ENCODE measurements at places on chromosomes 12 and 14.

DNA sequence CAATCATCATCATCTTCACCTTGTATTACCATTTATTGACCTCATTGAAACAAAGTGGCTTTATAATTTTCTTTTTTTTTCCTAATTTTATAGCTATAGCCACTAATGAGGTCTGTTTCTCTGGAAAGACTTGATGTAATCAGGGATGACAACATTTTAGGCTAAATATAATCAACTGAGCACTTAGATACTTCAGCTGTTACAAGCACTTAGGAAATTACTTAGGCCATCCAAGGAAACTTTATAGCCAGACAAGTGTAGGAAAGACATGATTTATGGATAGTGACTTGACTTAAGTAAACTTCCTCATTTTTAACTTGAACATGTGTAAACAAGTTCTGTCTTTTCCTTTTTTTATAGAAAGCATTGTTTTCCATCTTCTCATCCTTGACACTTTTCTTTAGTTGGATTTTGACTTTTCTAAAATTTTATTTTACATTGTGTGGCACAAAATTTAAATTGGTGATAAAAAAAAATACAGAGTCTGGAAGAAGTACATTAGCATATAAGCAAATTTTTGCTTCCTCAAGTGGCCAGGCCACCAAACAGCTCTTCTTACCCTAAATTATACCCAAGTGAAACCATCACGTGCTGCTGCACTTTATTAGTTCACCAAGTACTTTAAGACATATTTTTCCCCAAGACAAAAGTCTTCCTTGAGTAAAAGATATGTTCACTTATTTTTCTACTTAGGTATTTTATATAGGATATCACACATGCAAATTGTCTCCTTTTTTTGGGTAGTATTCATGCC is 15.1 kb downstream of the CPNE8 start:
- no peak for DNase-seq

GRCh38 chr12:127677537-127678131 is 589.3 kb upstream of the TMEM132C start:
- peak; percentile 74 for DNase-seq

- DNase-seq = no peak
Observed at GRCh38 chr14:49875640-49876198, 17.2 kb upstream of the ARF6 start.

DNA sequence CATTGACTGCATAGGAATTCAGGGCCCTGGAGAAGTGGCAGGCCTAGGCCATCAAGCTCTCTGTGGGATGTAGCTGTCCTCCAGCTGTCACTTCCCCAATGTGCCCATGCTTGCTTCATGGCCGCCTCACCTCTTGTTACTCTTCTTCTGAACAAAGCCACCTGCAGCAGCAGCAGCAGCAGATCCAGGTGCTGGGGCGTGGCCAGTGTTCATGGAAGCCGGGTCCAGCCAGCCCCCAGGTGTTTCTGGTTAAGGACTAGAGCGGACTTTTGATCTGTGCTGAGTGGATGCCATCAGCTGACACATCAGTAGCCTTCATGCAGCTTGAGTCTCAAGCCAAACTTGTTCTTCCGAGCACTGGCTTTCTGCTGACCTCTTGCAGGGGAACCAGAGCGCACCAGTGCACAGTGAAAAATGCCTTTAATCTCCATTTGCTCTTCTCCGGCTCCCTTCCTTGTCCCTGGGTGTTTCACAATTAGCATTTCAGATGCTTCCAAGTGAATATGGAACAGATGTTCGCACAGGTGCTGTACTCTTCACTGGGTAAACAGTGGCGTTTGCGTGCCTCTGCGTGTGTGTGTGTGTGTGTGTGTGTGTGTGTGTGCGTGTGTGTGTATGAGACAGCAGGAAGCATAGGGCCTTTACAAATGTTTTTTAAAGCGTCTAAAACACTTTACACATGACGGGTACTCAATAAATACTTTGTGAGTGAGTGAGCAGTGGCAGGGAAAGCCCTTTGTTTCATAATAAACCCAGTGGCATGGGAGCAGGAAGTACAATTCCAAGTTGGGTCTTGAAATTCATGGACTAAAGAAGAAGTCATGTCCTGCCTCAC is 20.1 kb downstream of the TPCN1 start:
- peak; percentile 18 for DNase-seq

DNA sequence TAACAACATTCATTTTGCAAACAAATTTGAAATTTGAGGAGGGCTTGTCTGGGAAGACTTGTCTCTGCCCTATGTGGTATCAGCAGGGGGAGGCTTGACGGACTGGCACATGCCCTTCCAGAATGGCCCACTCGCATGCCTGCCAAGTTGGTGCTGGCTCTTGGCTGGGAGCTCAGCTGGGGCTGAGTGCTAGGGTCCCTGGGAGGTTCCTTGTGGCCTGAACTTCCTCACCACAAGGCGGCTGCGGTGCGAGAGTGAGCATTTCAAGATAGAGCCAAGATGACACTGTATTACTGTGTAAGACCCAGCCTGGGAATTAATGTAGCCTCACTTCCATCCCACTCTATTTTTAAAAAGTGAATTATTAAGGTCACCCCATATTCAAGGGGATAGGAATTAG is 271.6 kb upstream of the PLEKHG7 start:
- DNase-seq = no peak

DNA sequence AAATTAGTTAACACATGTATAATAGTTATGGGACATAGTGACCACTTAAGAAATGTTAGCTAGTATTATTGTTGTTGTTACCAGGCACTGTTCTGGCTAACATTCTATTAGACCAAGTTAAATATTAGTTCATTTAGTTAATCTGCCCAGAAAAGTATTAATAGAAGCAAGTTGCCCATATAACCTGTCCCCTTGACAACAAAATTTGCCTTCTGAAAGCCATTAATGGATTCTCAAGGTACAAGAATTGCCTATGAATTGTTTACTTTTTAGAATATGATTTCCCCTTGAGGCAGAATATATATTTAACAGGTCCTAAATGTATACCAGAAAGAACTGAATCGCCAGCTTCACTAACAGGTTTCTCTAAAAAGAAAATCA is 167.3 kb upstream of the TMCC3 start:
- DNase-seq = no peak

- DNase-seq = no peak
Observed at GRCh38 chr14:89678768-89679167, 261.7 kb upstream of the FOXN3 start.

GRCh38 chr14:99950181-99950580 is 115.0 kb upstream of the EVL start:
- no peak for DNase-seq

- DNase-seq = peak; percentile 57
Observed at GRCh38 chr14:34331728-34332623, 130.1 kb downstream of the SPTSSA start.

GRCh38 chr14:65173973-65174693 is 71.8 kb upstream of the MAX start:
- DNase-seq = no peak

DNA sequence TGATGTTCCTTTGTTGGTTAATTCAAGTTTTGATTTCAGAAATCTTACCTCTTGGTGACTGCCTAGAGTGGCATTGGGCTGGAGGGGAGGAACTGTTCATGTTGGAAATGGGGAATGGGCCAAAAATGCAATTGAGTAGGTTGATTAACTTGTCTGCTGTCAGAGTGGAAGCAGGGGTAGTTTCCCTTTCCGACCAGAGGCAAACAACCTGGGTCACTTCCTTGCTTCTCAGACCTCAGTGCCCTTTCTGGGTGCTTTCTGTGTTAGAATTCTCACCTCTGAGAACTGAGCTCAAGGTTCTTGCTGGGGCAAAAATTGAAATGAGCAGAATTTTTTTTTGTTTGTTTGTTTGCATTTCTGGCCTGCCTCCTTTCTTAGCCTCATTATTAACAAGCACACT is 2.3 kb upstream of the M6PR start:
- no peak for DNase-seq

GRCh38 chr14:60736494-60736893 is 1.9 kb downstream of the MNAT1 start:
- DNase-seq = no peak

DNA sequence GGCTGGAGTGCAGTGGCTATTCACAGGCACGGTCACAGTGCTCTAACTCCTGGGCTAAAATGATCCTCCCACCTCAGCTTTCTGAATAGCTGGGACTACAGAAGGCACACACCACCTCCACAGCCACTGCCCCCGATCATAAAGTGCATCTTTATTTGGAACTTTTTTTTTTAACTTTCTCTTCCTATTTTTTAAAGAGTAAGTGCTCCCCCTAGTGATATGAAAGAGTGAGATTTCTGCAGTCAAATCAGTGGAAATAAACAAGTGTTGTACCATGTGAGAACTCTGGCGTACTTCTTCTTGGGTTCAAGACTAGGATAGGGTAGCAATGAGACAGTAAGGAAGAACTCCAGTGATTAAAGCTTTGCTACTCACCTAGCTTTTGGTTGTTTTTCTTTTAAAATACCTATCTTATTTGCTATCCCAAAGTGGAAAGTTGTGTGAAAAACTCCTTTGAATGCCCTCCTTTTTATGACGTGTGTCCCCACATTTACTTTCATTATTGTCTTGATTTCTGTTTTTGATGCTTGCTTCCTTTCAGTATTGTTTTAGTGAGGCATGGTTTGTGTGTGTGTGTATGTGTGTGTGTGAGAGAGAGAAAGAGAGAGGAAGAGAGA is 6.6 kb downstream of the PPP4R4 start:
- DNase-seq = no peak

DNA sequence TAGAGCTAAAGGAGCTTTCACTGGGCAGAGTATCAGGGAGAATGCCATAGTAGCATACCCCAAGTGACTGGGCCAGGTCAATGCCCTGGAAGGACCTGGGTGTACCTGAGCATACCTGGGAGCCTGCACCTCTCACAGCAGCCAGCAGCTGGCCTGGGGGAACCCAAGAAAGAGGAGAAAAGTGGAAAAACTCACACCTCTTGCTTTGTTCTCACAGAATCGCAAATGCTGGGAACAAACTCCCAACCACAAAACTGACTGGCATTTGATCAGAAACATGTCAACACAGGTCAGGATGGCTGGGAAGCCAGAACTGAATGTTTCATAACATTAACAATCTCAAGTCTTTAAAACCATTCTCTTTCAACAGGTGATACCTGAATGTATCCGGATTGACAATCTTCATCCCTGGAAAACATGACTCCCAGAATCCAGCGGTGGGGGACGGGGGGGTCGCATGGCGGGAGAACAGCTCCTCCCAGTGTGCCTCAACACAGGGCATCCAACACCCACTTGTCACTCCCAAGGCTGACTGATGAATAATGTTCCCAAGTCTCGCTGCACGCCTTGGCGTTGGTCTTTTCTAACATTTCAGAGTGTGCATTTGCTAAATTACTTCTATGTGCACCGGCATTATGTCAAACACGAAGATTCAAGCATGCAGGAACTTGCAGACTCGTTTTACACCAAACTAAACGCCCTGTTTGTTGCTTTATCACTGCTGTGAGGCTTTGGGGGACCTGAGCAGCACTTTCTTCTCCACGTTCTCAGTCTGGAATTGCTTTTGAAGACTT is 7.9 kb downstream of the FOXN3 start:
- DNase-seq = no peak

DNA sequence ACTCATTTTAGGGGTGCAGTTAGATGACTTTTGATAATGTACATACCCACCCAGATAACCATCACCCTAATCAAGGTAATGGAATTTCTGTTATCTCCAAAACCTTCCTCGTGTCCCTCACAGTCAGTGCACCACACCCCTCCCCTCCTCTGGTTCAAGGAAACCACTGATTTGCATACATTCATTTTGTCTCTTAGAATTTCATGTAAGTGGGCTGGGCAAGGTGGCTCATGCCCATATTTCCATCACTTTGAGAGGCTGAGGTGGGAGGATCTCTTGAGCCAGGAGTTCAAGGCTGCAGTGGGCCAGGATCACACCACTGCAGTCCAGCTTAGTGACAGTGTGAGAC is 15.7 kb downstream of the ADIPOR2 start:
- no peak for DNase-seq

- DNase-seq = no peak
Observed at GRCh38 chr14:71198687-71199086, 291.4 kb downstream of the PCNX1 start.
